ENCODE measurements at places on chromosomes 11 and 22. TPM values are rescaled to one million over a fixed set of nuclear protein-coding genes. Genes with fewer than 3 reads are reported as not detected.

GRCh38 chr11:42234451-42234951, 775.0 kb upstream of the LRRC4C start:
- H3K4me3 ChIP-seq = no peak overlapping the region
- no peak overlapping the region for H3K27ac ChIP-seq
- DNase-seq = no peak
- H3K36me3 ChIP-seq = no peaks in the 10 kb centered on the region
- no peaks in the 10 kb centered on the region for H3K27me3 ChIP-seq
- H3K4me1 ChIP-seq = no peaks in the 10 kb centered on the region

- no peaks in the 10 kb centered on the region for H3K27me3 ChIP-seq
- H3K4me3 ChIP-seq = no peak overlapping the region
- H3K4me1 ChIP-seq = no peaks in the 10 kb centered on the region
- peaks cover 33% of the 10 kb centered on the region for H3K36me3 ChIP-seq
- no peak overlapping the region for H3K27ac ChIP-seq
These were observed 29.9 kb downstream of the KCNQ1OT1 start for GRCh38 chr11:2669634-2670469.

- H3K4me3 ChIP-seq = no peak overlapping the region
- no peaks in the 10 kb centered on the region for H3K4me1 ChIP-seq
- DNase-seq = no peak
- H3K36me3 ChIP-seq = no peaks in the 10 kb centered on the region
- no peaks in the 10 kb centered on the region for H3K27me3 ChIP-seq
- H3K27ac ChIP-seq = no peak overlapping the region
These were observed 99.8 kb downstream of the AASDHPPT start for GRCh38 chr11:106177311-106177710.

DNA sequence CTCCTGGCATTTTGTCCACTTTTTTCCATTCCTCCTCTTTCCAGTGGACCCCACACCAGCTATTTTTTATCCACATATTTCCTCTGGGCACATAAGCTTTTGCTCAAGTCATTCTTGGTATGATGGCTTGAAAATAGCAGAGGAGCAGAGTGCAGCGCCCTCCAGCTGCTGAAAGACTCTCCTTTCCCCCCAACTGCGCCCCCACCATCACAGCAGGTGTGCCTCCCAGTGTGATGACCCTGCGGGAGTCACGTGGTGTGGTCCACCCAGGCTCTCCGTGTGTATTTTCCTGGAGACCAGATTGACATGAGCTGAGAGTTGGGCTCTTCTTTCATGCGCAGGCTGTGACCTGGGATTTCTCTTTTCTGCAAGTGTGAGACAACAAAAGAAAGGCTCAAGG, 1241.6 kb downstream of the TBC1D22A start:
- no peak overlapping the region for H3K4me3 ChIP-seq
- no peaks in the 10 kb centered on the region for H3K27me3 ChIP-seq
- no peaks in the 10 kb centered on the region for H3K36me3 ChIP-seq
- no peak for DNase-seq
- no peak overlapping the region for H3K27ac ChIP-seq
- no peaks in the 10 kb centered on the region for H3K4me1 ChIP-seq

DNA sequence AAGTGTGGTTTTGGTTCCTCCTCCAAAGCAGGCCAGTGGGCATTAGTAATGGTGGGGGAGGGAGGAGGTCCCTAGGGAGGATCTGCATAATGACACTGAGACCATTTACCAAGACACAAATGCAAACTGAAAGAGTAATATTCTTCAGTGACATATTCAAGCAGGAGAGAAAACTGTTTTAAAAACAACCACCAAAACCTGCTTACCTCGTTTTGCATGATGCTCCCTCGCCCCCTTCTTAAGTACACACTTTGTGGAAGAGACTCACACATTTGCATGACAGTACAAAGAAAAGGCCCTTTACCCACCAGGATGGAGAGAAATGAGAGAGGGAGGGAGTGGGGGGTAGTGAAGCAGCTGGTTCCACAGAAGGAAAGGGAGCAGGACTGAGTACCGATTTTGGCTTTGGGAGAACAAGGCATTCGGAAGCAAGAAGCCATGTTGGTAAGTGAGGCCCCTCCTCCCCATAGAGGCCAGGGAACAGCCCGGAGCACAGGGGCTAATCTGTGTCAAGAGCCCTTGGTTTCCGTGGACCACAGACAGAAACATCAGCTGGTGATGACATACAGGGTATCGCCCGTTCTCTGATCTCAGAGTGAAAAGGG, 13.0 kb upstream of the OPCML start:
- no peaks in the 10 kb centered on the region for H3K27me3 ChIP-seq
- no peaks in the 10 kb centered on the region for H3K36me3 ChIP-seq
- H3K4me1 ChIP-seq = no peaks in the 10 kb centered on the region
- no peak overlapping the region for H3K4me3 ChIP-seq
- no peak for DNase-seq
- H3K27ac ChIP-seq = no peak overlapping the region

DNA sequence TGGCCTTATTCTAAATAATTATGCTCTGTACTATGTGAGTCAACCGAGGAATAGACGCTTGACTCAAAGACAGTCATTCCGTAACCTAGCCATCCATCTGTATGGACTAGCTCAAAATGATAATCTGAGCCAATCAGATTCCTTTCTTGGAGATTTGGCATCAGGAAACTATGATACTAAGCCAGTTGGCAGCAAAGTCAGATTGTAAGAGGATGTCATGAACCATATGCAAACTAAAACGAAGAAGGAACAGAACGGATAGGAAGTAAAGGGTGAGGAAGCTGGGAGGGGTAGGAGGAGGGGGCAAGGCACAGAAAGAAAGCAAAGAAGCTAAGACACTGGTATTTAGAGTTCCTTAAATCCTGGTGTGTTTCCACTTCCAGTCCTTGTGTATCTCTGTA, 10.7 kb upstream of the SESN3 start:
- H3K27me3 ChIP-seq = no peaks in the 10 kb centered on the region
- no peaks in the 10 kb centered on the region for H3K36me3 ChIP-seq
- no peak overlapping the region for H3K4me3 ChIP-seq
- no peak for DNase-seq

GRCh38 chr11:39542460-39542859, 1917.0 kb downstream of the LRRC4C start:
- no peak overlapping the region for H3K27ac ChIP-seq
- H3K4me1 ChIP-seq = no peaks in the 10 kb centered on the region
- no peak for DNase-seq
- no peaks in the 10 kb centered on the region for H3K36me3 ChIP-seq
- no peaks in the 10 kb centered on the region for H3K27me3 ChIP-seq

DNA sequence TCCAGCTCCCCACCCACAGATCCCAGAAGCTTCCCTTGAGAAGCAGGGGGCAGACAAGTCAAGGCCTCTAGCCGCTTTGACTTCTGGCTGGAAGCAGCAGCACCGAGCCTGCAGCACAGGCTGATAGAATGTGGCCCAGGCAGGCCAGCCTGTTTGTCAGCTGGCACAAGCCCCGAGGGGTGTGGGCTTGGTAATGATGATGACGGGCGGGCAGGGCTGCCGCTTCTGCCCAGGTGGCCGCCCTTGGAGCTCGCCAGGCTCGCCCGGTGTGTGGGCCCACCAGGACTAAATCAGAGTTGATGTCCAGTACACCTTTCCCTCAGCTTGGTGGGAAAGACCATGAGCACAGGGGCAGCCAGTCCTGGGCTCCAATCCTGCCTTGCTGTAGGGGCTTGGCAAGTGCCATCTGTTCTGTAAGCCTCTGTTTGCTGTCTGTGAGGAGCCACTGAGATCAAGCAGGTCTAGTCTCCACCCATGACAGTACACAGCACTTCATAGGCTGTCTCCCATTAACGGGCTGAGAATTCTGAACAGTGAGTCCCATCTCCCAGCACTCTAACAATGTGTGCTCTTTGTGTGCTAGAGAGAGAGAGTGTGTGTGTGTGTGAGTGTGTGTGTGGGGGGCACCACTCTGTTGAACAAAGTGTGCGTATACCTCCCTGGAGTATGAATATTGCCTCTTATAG, 26.8 kb downstream of the MICAL2 start:
- no peak overlapping the region for H3K27ac ChIP-seq
- no peak for DNase-seq
- no peak overlapping the region for H3K4me3 ChIP-seq
- no peaks in the 10 kb centered on the region for H3K27me3 ChIP-seq

DNA sequence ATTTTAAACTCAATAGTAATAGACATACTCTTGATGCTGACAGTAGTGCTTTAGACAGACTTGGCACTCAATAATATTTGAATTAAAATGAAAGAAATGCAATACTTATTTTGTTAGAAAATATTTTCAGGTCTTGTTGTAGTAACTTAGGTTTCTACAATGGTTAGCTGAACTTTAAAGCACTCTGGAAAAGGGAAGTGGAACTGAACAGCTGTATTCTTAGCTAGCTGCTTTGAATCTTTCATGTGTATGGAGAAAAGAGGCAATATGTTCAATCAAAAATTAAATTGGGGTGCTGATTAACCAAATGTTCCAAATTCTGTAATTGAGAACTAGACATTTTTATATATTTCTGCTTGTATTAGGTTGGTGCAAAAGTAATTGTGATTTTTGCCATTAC, 517.9 kb upstream of the RAG2 start:
- no peaks in the 10 kb centered on the region for H3K36me3 ChIP-seq
- DNase-seq = no peak
- no peak overlapping the region for H3K4me3 ChIP-seq
- no peaks in the 10 kb centered on the region for H3K27me3 ChIP-seq

GRCh38 chr11:102794382-102794781, 3.6 kb downstream of the MMP1 start:
- H3K27me3 ChIP-seq = no peaks in the 10 kb centered on the region
- no peak for DNase-seq
- no peaks in the 10 kb centered on the region for H3K4me1 ChIP-seq
- H3K36me3 ChIP-seq = no peaks in the 10 kb centered on the region
- no peak overlapping the region for H3K4me3 ChIP-seq

DNA sequence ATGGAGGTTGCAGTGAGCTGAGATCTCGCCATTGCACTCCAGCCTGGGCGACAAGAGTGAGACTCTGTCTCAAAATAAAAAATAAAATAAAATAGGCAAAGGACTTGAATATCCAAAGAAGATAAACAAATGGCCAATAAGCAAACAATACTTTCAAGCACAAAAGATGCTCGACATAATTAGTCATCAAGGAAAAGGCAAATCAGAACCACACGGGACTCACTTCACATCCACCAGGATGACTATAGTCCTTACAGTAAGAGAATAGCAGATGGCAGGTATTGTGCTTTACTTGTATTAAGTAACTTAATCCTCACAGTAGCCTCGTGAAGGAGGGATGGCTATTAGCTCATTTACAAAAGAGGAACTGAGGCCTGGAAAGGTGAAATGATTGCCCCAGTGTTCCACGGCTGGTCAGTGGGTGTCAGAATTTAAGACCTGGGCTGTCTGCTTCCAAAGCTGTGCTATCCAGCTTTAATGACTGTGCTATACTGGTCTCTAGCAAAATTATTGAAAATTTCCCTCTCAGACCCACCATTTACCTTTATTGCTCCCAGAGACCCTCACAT, 40.2 kb upstream of the RBFOX2 start:
- no peaks in the 10 kb centered on the region for H3K27me3 ChIP-seq
- DNase-seq = no peak
- peaks cover 8% of the 10 kb centered on the region for H3K4me1 ChIP-seq
- H3K4me3 ChIP-seq = no peak overlapping the region

DNA sequence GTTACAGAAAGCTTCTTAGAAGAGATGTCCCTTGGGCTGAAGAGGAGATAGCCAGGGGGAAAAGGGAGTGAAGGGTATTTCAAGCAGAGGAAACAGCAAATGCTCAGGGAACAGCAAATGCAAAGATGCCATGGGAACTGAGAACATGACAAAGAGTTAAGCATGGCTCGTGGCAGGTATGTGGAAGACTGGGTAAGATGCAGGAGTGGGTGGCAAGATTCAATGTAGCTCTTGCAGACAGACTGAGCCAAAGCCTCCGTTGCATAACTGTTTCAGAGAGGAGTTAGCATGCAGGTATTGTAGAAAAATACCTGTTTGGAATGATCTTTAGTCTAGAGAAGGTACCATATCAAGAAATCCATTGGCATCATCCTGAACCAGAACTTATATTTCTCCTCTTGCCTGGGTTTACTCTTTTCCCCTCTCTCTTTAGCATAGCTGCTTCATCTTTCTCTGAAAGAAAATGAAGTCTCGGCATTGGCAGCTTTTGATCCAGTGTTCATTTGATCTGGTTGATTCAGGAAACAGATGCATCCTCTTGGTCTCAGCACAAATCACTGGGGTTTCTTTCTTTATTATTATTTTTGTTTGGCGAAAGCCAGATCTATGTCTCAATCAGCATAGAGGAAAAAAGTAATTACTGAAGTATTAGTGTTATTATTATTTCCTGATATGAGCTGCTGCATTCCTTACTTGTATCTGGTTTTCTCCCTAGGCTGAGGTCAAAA, 41.7 kb upstream of the NUP160 start:
- H3K4me1 ChIP-seq = peaks cover 6% of the 10 kb centered on the region
- H3K36me3 ChIP-seq = no peaks in the 10 kb centered on the region
- H3K4me3 ChIP-seq = no peak overlapping the region
- DNase-seq = no peak

DNA sequence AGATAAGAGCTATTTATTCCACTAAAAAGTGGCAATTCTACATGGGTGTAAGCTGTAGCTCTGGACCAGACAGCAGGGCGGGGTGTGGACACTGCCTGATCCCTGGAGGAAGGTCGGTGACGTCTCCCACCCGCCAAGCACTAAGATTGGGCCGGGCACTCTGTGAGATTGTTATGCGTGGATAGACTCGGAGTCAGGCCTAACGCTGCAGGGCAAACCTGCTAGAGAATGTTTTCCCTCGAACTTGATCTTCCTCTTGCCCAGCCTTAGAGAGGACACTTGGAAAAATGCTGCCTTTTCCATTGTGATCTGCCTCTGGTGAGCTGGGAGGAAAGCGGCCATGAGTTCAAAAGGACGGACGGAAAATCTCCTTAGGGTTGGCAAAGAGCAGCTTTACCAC, 1273.4 kb downstream of the TBC1D22A start:
- no peaks in the 10 kb centered on the region for H3K36me3 ChIP-seq
- H3K27ac ChIP-seq = no peak overlapping the region
- no peaks in the 10 kb centered on the region for H3K27me3 ChIP-seq
- no peak for DNase-seq

GRCh38 chr11:86537541-86538222, 134.7 kb downstream of the ME3 start:
- no peaks in the 10 kb centered on the region for H3K4me1 ChIP-seq
- no peak overlapping the region for H3K4me3 ChIP-seq
- H3K36me3 ChIP-seq = no peaks in the 10 kb centered on the region
- H3K27ac ChIP-seq = no peak overlapping the region

- H3K4me3 ChIP-seq = no peak overlapping the region
- no peak overlapping the region for H3K27ac ChIP-seq
- H3K4me1 ChIP-seq = no peaks in the 10 kb centered on the region
- no peaks in the 10 kb centered on the region for H3K27me3 ChIP-seq
- H3K36me3 ChIP-seq = no peaks in the 10 kb centered on the region
- DNase-seq = no peak
These were observed 59.6 kb upstream of the PPARA start for GRCh38 chr22:46090631-46091201.

The DMC1 gene
- polyA plus RNA-seq = 0.13 TPM

The MTFP1 gene
- polyA plus RNA-seq = 30.4 TPM

The APOL3 gene
- polyA plus RNA-seq = 56.9 TPM

The SLC37A2 gene
- polyA plus RNA-seq = 0.20 TPM

The PAX6 gene
- not detected for polyA plus RNA-seq

The OVOL1 gene
- not detected for polyA plus RNA-seq

The PNPLA5 gene
- not detected for polyA plus RNA-seq

The DNAJB7 gene
- 0.15 TPM for polyA plus RNA-seq

The NAALADL1 gene
- 25.3 TPM for polyA plus RNA-seq

The OR51B4 gene
- polyA plus RNA-seq = not detected

The CLTCL1 gene
- 0.95 TPM for polyA plus RNA-seq

The MAJIN gene
- polyA plus RNA-seq = 1.2 TPM

The DRICH1 gene
- not detected for polyA plus RNA-seq

Data from naive thymus-derived CD4-positive, alpha-beta T cell (primary cell).